RWPE1 (cell line): ENCODE measurements at places on chromosomes 3 and 15.

DNA sequence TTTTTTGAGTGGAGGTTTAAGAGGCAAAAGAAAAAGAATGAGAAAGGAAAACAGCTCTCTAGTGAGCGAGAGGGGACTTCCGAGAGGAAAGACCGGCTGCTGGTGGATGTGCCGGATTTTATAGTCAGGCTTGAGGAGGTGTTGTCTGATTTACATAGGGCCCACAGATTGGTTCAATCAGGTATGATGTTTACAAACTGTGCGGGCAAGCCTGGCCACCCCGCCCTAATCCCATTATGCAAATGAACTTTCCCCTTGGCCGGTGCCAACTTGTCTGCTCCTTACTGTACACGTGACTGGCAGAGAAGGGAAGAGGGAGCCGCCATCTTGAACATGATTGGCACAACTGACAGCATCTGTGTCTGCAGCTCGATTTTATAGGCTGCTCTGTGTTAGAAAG is 44.7 kb downstream of the FAM43A start:
- DNase-seq: peak; percentile 56

DNA sequence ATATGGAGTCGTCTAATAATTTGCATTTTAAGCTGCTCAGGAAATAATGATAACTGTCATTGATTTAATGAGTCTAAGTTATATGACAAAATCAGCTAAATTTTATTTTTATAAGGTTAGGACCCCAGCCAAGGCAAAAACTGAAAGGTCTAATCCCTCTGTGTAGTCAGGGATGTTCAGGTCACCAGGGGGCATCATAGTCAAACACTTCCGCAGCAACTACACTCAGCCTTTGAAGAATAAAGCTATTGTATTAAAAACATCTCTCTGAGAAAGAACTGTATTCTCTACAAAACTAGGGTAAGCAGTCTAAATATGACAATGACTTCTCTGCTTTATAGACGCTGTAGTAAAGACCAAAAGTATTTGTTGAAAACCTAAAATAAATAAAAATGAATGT is 15.0 kb downstream of the INTS14 start:
- no peak for DNase-seq

GRCh38 chr3:14508966-14509795 is 31.0 kb downstream of the GRIP2 start:
- peak; percentile 55 for DNase-seq

GRCh38 chr3:184227481-184227935 is 1.9 kb upstream of the VWA5B2 start:
- DNase-seq: no peak

DNA sequence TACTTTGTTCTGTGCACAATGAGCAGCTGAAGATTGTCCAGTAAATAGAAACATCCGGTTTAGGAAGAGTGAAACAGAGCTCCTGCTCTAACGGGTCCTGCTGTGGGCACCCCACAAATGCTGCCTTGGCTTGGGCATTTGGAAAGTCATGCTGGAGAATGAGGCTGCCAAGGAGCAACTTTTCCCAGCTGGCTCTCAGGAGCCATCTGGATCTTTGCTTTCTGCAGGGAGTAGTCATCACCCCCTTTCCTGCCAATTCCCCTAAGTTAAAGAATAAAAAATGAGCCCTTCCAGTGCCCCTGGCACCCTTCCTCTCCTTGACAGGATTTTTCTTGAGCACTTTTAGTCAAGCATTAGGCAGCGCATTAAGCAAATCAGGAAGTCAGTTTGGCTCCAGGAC is 90.0 kb downstream of the FAM43A start:
- DNase-seq: no peak

DNA sequence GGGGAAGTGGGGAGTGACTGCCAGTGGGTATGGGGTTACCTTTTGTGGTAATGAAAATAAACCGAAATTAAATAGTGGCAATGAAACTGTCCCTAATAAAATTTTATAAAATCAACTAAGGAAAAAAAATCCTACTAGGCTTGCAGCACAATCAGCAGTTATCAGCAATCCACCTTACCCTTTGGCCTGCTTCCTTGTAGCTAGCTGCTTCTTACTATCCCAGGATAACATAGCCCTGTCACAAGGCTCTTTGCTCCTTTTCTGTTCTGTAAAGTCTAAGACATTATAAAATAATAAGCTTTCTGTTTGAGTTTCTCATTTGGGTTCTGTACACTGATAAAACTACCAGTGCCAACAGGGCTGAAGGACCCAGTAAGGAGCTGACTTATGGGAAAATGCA is 23.0 kb upstream of the CTXND1 start:
- DNase-seq: no peak

DNA sequence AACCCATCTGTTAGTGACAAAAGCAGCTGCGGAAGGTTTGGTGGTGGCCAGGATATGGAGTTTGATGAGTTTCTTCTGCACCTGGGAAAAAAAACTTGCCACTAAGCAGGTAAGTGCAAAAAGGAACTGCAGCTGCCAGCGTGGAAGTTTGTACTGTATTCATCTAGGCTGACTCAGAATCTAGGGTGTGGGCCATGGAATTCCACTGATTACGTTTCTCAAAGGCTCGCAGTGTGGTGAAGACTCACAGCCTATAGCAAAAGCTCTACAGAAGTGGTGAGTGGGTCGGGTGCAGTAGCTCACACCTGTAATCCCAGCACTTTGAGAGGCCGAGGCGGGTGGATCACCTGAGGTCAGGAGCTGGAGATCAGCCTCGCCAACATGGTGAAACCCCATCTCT is 334.6 kb upstream of the GRM7 start:
- DNase-seq: no peak

- DNase-seq: no peak
These were observed 57.1 kb downstream of the CAPN7 start for GRCh38 chr3:15263120-15263519.

DNA sequence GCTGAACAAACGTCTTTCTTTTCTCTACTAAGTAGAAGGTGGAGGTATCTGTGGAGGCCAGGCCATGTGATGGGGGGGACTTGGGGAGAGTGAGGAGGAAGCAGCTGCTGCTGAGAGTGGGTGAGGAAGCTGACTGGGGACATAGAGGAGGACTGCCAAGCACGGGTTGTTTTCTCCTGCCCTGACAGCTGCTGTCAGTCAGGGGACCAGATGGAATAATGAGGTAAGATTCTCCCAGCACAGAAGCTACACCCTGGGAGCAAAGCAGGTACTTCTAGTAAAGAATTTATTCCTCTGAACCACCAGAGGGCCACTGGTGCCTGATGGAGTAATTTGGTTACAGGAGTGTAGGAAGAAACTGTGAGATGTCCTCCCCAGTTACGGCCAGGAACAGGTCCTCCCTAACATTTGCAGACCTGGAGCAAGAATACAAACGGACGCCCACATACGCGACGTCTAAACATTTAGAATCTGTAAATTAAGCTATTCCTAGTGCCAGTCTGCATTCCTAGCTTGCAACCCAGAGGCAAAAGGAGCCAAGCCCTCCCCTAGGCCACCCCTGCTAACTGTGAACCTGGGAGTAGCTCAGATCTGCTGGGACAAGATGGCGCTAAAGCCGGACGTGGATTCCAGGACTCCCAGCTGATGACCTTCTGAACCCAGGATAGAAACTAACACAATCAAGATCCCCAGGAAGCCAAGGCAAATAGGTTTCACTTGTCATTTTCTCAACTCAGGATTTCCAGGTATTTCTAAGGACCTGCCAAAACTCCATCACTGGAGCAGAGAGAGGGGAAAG is 14.8 kb downstream of the CRYGS start:
- DNase-seq: no peak

- no peak for DNase-seq
These were observed 9.6 kb downstream of the ZBTB11 start for GRCh38 chr3:101667331-101667730.

- DNase-seq: no peak
These were observed 67.4 kb upstream of the NR2E3 start for GRCh38 chr15:71742964-71743363.

- DNase-seq: peak; percentile 85
These were observed at the start of the genes DUOX1 and DUOXA1 for GRCh38 chr15:45129651-45130129. TSS of gene DUOX1 (plus strand) at chr15:45129994. CDS start at chr15:45131967, 1,973 bp downstream. TSS of gene DUOXA1 (minus strand) at chr15:45129879. CDS start at chr15:45123014, 6,865 bp downstream.

DNA sequence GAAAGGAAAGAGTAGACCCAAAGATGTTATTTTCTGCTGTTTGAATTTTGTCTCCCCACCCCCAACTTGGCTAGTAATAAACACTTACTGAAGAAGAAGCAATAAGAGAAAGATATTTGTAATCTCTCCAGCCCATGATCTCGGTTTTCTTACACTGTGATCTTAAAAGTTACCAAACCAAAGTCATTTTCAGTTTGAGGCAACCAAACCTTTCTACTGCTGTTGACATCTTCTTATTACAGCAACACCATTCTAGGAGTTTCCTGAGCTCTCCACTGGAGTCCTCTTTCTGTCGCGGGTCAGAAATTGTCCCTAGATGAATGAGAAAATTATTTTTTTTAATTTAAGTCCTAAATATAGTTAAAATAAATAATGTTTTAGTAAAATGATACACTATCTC is 21.6 kb downstream of the CLDN18 start:
- no peak for DNase-seq

- no peak for DNase-seq
These were observed 324.1 kb upstream of the ICE2 start for GRCh38 chr15:60803059-60803458.

- no peak for DNase-seq
These were observed 23.7 kb downstream of the LRRK1 start for GRCh38 chr15:100942656-100943425.

GRCh38 chr3:113747283-113748046 is 630 bp downstream of the ATP6V1A start:
- peak; percentile 17 for DNase-seq

- DNase-seq: no peak
These were observed 65.9 kb upstream of the POMGNT2 start for GRCh38 chr3:43171748-43172147.

GRCh38 chr3:143525408-143525807 is 322.9 kb downstream of the SLC9A9 start:
- DNase-seq: no peak

- DNase-seq: no peak
These were observed 65.7 kb downstream of the OCA2 start for GRCh38 chr15:28033443-28033842.
